ENCODE measurements at places on chromosomes 6 and 20.

DNA sequence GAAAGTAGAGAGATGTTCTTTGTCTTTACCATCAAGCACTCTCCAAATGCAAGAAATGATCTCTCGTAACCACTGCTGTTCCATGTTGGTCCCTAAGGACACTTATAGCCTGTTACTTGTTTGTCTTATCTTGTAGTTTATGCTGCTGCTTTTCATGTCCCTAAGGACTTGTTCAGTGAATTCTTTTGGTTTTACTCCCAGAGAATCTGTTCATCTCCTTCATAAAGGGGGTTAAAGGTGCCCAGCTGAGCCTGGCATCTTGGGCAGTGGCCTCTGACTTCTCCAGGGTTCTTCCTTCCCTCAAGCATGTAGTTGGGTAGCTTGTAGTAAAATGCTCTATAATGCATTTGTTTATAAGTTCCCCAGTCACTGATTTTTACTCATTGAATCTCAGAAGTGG, 864 bp upstream of the PKIG start:
- DNase-seq = no peak

DNA sequence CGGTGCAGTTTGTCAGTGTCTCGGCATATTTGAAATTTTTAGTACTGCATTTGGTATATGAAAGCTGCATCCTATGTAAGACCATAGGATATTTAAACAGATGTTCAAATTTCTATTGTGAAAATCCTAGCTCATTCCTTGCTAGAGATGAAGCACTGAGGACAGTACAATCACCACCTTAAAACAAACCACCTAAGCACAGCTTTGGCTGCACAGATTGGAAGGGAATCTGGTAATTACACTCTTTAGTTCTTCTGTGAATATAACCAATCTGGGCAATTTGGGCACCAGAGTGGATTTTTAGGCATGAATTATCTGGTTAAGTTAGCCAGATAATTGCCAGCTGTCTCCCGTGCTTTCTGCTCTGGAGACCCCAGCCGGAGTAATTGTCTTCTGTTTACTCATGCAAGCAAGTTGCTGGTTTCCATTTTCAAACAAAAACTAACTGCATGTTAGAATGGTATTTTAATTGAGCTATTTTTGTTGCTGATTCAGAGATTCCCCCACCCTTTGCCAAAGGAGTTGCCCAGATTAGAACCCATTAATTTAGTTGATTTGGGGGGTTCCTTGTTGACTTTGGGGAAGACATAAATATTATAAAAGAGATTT, 36.9 kb downstream of the E2F3 start:
- no peak for DNase-seq

- no peak for DNase-seq
These were observed 172.1 kb upstream of the ID4 start for GRCh38 chr6:19664878-19665612.

DNA sequence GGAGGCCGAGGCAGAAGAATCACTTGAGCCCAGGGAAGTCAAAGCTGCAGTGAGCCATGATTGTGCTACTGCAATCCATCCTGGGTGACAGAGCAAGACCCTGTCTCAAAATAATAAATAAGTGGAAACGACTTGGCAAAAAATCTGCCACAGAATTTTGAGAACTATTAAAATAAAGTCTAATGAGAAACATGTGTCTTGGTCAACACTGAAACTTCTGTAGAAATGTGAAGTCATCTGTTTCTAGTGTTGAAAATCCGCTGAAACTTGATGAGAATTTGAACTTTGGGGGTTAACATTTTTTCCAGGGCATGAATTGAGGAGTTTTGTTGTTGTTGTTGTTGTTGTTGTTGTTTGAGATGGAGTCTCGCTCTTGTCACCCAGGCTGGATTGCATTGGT, 29.0 kb upstream of the BCLAF1 start:
- DNase-seq = no peak
